ENCODE measurements at places on chromosomes 12 and 14. TPM values are rescaled to one million over a fixed set of nuclear protein-coding genes. Genes with fewer than 3 reads are reported as not detected.

- H3K36me3 ChIP-seq = peaks cover 5% of the 10 kb centered on the region
- peaks cover 23% of the 10 kb centered on the region for H3K4me1 ChIP-seq
- DNase-seq = peak; percentile 74
- no peaks in the 10 kb centered on the region for H3K27me3 ChIP-seq
- peak within 1 kb of the TSS; percentile 58 for H3K27ac ChIP-seq
- peak within 1 kb of the TSS; percentile 95 for H3K4me3 ChIP-seq
Observed at GRCh38 chr14:75427482-75428229, at the start of gene JDP2. TSS of gene JDP2 (plus strand) at chr14:75428022. CDS start at chr14:75437921, 9,899 bp downstream.

- peak overlapping the region; percentile 94 for H3K4me3 ChIP-seq
- H3K27ac ChIP-seq = no peak overlapping the region
- no peaks in the 10 kb centered on the region for H3K36me3 ChIP-seq
- H3K27me3 ChIP-seq = no peaks in the 10 kb centered on the region
- H3K4me1 ChIP-seq = peaks cover 31% of the 10 kb centered on the region
Observed at GRCh38 chr12:110741341-110742095, 1.2 kb downstream of the PPP1CC start.

The CLEC1A gene
- total RNA-seq = 3.7 TPM

The SCN8A gene
- 0.54 TPM for total RNA-seq

The SSPN gene
- total RNA-seq = 36.7 TPM
